A375 (cell line): ENCODE measurements at places on chromosomes 5 and 9. TPM values are rescaled to one million over a fixed set of nuclear protein-coding genes. Genes with fewer than 3 reads are reported as not detected.

The GMCL2 gene
- not detected in 2 replicates for total RNA-seq

The ENHO gene
- total RNA-seq = not detected in 2 replicates

The ACO1 gene
- 17.7 and 18.1 TPM in 2 replicates for total RNA-seq

The GTF2H2 gene
- total RNA-seq = 16.1 and 24.7 TPM in 2 replicates

The CNOT6 gene
- 5.9 and 8.4 TPM in 2 replicates for total RNA-seq

The ZNF883 gene
- total RNA-seq = 3.1 and 4.7 TPM in 2 replicates

The ZNF367 gene
- total RNA-seq = 26.6 and 28.6 TPM in 2 replicates

The ZDHHC11B gene
- total RNA-seq = 0.05 and 0.26 TPM in 2 replicates

The GPX3 gene
- 4.5 and 5.0 TPM in 2 replicates for total RNA-seq

The NTNG2 gene
- total RNA-seq = 0.23 and 0.80 TPM in 2 replicates

The ZNG1C gene
- 10.4 and 105 TPM in 2 replicates for total RNA-seq

The STK32A gene
- 0.19 and 0.49 TPM in 2 replicates for total RNA-seq

The C1QTNF3 gene
- 2.3 and 2.8 TPM in 2 replicates for total RNA-seq

The LCNL1 gene
- total RNA-seq = not detected in 2 replicates

The OR1L4 gene
- total RNA-seq = not detected in 2 replicates

The PCAT7 gene
- 9.3 and 9.9 TPM in 2 replicates for total RNA-seq

The CCDC127 gene
- total RNA-seq = 2.4 and 2.7 TPM in 2 replicates

The GAS1 gene
- total RNA-seq = 1.4 and 2.3 TPM in 2 replicates

The FLT4 gene
- 0.03 and 3.7 TPM in 2 replicates for total RNA-seq

The MELK gene
- 44.6 and 46.8 TPM in 2 replicates for total RNA-seq

The C7 gene
- total RNA-seq = 0.11 TPM in 1 of 2 replicates, not detected in the other

The MARCOL gene
- not detected in 2 replicates for total RNA-seq

The PCDHGA2 gene
- 0.66 and 1.0 TPM in 2 replicates for total RNA-seq

The C1QTNF2 gene
- total RNA-seq = 0.08 and 0.21 TPM in 2 replicates

The TARS1 gene
- total RNA-seq = 351 and 419 TPM in 2 replicates

The PRRX2 gene
- 0.69 TPM in 1 of 2 replicates, not detected in the other for total RNA-seq

The OR2Y1 gene
- total RNA-seq = not detected in 2 replicates

The SLC25A46 gene
- total RNA-seq = 37.5 and 40.8 TPM in 2 replicates

The EGFL7 gene
- total RNA-seq = 21.5 and 22.0 TPM in 2 replicates

The MZB1 gene
- 1.4 TPM in 1 of 2 replicates, not detected in the other for total RNA-seq

The RASGRF2 gene
- 0.03 and 0.15 TPM in 2 replicates for total RNA-seq

The SPINK13 gene
- not detected in 2 replicates for total RNA-seq

The INSL6 gene
- not detected in 2 replicates for total RNA-seq

The SDHA gene
- total RNA-seq = 82.1 and 91.1 TPM in 2 replicates

The FBP2 gene
- not detected in 2 replicates for total RNA-seq

The PAEP gene
- total RNA-seq = 0.27 and 0.41 TPM in 2 replicates

The IFNA21 gene
- not detected in 2 replicates for total RNA-seq

The C5orf52 gene
- total RNA-seq = not detected in 2 replicates

The PCDHGB2 gene
- total RNA-seq = 1.9 and 2.3 TPM in 2 replicates

The ADAMTSL1 gene
- total RNA-seq = 8.3 and 11.3 TPM in 2 replicates
